ENCODE measurements at places on chromosomes 7 and 10.

DNA sequence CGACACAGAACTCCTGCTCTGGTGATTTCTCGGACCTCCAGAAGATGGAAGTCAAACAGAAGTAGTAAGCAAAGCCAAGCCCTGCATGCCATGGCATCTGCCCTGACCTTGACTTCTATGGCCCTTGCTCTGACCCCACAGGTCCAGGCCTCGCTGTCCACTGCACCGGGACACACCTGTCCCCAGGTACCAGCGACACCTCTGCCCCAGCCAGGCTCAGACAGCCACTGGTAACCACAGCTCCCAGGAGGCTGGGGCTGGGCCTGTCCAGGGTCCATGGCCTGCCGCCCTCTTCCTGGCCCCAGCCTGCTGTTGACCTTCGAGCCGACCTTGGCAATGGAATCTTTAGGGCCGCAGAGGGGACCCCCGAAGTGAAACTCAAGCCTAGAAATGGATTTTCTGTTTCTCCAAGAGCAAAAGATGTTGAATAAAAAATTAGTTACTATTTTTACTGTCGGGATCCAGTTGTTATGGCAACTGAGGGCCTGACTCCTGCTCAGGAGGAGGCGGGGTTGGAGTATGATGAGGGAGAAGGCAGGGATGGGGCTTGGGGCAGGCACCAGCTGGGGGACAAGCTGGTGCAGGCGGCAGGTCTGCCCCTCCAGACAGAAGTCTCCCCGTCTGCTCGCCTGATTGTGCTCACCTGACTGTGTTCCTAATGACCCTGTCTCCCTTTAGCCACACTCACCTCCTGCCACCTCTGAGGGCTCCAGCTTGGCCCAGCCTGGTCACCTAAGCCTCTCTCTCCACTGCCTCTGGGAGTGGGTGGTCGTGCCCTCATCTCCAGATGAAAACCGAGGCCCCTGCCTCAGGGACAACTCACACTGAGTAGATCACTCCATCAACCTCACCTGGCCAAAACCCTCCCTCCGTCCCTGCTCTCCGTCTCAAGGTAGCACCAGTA, 4.1 kb upstream of the MMD2 start:
- DNase-seq = no peak

GRCh38 chr10:34918060-34918775, 103.1 kb upstream of the PARD3 start:
- no peak for DNase-seq

DNA sequence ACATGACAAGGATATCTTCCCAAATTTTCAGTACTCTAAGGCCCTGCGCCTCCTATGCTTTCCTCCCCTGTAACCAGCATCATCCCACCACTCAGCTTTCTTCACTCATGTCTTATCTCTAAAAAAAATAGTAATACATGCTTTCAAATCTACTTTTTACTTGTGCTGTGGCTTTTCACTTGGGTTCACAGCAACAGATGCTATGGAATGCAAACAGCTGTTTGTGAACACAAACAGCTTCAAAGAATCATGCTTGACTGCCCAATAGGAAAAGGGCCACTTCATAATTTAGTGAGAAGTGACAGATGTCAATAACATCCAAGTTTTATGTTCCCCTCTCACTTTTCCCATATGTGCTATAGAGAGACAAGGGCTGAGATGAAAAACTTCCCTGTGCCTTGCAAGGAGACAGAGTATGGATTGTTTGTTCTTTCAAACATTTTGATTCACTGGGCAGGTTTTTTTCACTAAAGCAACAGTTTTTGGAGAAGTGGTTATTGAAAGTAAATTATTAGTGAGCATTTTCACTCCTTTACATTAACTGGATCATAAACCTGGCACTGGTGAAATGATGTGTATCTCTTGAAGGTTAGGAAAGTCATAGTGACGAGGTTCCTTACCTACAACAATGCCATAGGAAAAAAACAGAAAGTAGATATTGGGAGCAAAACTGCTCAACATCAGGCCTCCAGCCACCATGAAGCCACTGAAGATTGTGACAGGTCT, 37.3 kb downstream of the SLC16A9 start:
- DNase-seq = no peak

DNA sequence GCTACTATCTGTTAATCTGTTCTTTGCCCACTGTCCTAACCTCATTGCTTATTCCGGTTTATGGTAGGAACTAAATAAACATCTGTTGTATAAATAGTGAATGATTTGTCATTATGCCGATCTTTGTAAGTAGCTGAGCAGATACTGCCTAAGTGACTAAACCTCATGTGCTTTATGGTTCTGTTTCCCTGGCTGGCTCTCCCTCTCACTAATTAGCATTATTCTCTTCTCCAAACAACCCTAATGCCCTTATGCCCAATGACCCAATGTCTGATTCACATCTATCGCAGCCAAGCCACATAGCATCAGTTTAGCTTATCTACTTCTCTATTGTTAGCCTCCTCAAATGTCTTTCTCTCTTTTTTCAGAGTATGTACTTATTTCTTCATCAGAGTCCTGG, 462.3 kb upstream of the POT1 start:
- no peak for DNase-seq

GRCh38 chr7:81752318-81752714, 17.5 kb downstream of the HGF start:
- DNase-seq = no peak

- DNase-seq = no peak
These were observed 140.9 kb downstream of the ABCA13 start for GRCh38 chr7:48312151-48312550.

DNA sequence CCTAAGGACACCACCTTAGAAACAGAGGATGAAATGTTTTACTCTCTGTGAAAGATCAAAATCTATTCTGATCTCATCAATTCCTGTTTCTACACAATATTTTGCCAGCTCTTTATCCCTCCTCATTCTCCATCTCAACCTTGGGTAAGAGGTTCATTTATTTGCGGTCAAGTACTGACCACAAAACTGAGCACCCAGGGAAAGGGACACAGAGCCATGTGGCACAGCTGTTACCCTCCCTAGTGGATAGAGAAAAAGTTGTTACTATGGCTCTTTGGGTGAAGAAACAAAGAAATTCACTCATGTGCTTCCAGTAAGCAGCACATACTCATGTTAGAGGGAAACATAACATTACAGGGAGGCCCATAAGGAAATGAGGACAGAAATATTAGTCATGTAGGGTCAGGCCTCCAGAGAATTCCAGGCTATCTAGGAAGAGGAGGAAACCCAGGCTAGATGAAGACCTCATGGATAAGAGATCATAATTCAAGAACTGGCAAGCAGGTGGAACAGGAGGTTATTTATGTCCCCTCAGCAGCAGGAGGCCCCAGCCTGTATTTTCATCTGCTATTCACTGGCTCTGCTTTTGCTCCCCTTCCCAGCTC, 114.5 kb downstream of the ATE1 start:
- peak; percentile 44 for DNase-seq

DNA sequence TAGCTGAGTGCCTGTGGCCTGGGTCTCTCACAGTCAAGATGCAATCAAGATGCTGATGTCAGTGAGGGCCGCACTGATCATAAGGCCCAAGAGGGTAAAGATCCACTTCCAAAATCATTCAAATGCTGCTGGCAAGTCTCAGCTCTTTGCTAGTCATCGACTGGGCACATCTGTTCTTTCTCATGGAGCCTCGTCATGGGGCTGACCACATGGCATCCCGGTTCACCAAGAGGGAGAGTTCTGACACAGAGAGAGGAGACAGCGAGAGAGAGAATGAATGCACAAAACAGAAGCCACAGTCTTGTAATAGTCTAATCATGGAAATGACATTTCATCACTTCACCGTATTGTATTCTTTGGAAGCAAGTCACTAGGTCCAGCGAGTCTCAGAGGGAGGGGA, 1067.5 kb upstream of the C7orf33 start:
- no peak for DNase-seq

DNA sequence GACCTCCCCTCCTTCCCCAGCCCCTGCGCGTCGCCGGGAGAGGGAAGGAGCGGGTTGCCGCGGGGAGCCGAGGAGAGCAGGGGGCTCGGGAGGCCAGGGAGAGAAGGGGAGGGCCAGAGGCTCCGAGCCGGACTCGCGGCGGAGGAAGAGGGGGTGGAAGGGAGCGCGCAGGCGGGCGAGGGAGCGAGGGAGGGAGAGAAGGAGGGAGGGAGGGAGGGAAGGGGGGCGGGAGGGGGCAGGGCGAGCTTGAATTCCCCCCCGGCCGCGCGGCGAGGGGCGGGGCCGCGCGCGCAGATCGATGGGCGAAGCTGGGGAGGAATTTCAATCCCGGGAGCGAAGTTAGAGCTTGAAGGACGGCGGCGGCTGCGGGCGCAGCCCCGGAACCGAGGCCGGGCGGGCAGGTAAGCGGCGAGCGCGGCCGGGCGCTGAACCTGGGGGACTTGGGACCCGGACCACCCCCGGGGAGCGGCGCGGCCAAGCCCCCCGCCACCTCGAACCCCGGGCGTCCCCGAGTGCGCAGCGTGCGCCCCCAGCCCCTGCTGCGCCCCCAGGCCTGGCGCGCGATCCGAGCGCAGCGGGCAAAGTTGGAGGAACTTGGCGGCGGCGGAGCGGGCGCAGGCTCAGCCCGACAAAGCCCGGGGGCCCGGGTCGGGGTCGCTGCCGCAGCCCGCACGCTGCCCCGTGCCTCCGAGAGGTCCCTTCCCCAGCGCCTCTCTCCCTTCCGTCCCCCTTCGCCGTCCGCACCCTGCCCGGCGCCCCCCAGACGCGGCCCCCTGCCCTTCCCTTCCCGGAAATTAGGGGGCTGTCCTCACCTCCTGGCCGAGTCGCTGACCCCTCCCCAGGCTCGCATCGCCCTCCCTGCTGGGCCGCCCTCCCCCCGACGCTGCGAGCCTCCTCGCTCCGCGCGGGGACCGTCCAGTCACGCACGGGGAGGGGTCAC, at the start of gene ELFN1:
Gene ELFN1 (plus strand): TSS at position 324 of the 940 bp plus-strand sequence. CDS start 74,320 bp downstream, outside the sequence.
- DNase-seq = peak; percentile 83

DNA sequence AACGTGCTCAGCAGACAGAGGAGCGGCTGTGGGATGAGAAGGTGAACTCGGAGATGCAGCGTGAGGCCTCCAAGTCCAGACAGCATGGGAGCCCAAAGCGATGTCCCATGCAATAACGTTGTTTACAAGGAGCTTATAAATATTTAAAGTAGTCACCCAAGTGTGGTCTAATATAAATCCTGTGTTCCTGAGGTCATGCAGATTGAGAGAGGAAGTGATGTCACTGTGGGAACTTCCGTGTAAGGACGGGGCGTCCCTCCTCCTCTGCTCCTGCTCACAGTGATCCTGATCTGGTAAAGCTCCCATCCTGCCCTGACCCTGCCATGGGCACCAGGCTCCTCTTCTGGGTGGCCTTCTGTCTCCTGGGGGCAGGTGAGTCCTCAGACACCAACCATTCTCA, 94.7 kb upstream of the PRSS58 start:
- no peak for DNase-seq

GRCh38 chr10:29377333-29377961, 88.6 kb downstream of the LYZL1 start:
- DNase-seq = peak; percentile 27

GRCh38 chr7:47405286-47405904, 176.5 kb downstream of the TNS3 start:
- DNase-seq = no peak

DNA sequence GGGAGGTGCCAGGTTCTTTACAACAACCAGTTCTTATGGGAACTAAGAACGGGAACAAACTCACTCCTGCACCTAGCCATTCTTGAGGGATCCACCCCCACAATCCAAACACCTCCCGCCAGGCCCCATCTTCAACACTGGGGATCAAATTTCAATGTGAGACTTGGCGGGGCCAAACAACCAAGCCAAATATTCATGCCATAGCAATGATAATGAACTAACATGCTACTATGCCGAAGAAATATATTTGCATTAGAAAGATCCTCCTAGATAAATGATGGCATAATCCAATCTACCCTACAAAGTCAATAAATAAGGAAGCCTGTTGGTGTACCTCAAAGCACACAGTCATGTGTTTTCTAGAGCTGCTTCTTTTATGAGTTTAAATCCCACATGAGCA, 57.6 kb downstream of the CCDC71L start:
- DNase-seq = no peak

DNA sequence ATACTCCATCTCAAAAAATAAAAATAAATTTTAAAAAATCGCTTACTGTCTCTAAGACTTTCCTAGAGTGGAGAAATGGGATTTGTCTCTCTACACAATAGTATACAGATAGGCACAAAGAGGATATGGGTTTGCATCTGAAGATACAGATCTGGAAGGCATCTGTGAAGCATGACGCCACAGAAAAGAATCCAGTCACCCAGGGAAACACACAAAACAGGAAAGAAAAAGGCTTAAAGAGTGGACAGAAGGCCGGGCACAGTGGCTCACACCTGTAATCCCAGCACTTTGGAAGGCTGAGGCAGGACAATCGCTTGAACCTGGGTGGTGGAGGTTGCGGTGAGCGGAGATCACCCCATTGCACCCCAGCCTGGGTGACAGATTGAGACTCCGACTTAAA, 61.3 kb downstream of the SKIDA1 start:
- peak; percentile 12 for DNase-seq

- DNase-seq = no peak
These were observed 53.2 kb downstream of the NPY start for GRCh38 chr7:24337180-24337579.
